ENCODE measurements at places on chromosomes 7 and 10.

DNA sequence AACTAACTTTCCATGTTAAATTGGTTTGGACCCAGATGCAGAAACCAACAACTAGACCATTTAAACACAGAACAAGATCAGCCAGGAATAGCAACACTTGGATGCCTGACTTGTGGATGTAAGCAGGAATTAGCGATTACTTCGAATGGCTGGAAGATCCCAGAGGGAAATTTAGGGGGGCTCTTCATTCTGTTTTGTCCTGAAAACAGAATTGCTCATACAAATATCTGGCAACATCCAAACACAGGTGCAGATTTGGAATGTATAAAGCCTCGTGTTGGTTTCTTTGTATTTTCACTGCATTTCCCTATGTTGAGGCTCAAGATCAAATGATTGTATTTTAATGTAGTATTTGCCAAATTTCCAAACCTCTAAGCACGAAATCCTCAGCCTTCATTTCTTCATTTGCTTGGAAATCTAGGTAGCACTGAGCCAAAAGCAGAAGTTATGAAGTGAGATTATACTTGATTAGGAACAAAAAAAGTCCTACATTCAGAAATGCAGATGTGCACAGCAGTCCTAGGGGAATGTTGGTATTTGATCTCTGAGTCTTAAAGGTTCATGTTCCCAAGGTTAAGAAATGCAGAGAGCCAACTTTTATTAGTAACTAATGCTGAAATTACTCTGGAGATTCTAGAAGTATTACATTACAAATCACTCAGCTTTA, 248.7 kb upstream of the TCF7L2 start:
- no peak for DNase-seq

GRCh38 chr10:33234831-33235237, 99.6 kb downstream of the NRP1 start:
- no peak for DNase-seq

- no peak for DNase-seq
Measured at GRCh38 chr10:111267673-111268072, 190.8 kb downstream of the ADRA2A start.

GRCh38 chr10:74705358-74705980, 120.9 kb upstream of the KAT6B start:
- DNase-seq: no peak

GRCh38 chr10:7585228-7585627, 81.5 kb downstream of the ITIH5 start:
- DNase-seq: no peak

GRCh38 chr10:63466144-63466935, 563 bp upstream of the JMJD1C start:
- no peak for DNase-seq

DNA sequence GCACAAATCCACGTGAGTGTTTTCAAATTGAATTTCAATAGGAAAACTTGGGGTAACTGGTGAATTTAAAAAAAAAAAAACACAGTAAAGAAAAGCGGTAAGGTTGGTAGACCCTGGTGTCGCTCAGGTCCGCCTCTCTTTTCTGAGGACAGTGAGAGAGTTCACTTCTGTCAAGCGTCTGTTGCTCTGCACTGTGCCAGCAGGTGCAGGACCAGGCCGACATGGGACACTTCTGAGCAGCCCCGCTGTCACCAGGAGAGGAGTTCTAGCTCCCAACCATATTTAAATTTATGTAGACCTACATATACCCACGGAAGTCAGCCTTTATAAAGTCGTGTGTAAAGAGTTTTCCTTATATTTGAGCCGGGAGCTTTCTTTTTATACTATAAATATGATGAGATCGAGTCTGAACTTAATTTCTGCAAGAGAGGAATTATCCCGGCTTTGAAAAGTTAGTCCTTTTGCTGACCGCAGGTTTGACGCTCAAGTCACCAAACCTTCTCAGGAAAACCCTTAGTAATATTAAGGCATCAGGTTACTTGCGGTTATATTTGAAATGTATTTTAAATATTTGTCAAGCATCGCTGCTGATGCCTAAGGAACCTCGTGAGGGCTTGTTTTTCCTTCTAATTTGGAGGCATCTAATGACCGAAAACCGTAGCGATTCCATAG, 531 bp downstream of the IKZF1 start:
- DNase-seq: no peak

GRCh38 chr7:289209-289755, 688 bp upstream of the FOXL3 start:
- no peak for DNase-seq

GRCh38 chr7:157564517-157565177, 227.8 kb downstream of the DNAJB6 start:
- DNase-seq: no peak

DNA sequence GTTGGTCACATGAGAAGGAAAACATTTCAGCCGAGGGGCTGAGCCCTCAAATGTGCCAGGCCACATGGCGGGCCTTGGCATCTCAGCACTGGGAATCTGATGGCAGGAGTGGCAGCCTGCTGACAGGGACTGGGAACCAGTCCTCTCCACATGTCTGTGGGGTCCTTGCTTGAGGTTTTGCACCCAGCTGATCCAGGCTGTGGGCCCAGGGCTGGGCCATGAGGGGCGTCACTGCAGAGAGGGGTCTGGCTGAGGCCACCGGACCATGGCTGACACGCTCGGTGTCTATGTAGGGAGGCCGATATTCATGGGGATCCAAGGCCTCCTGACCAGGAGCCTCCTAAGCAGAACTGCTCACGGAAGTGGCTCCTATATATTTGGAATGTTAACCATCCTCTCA, 31.0 kb upstream of the PWWP2B start:
- DNase-seq: no peak
